ENCODE measurements at places on chromosomes 7 and 10. TPM values are rescaled to one million over a fixed set of nuclear protein-coding genes. Genes with fewer than 3 reads are reported as not detected.

The PHKG1 gene
- total RNA-seq: not detected

The GCK gene
- total RNA-seq: 0.34 TPM

The PIK3CG gene
- not detected for total RNA-seq

The ITPRID1 gene
- not detected for total RNA-seq

The C10orf90 gene
- not detected for total RNA-seq

The NOS3 gene
- 1.8 TPM for total RNA-seq

The CRPPA gene
- 0.31 TPM for total RNA-seq

The ZNF25 gene
- total RNA-seq: 3.2 TPM

The CCSER2 gene
- 17.3 TPM for total RNA-seq

The ASAH2 gene
- 4.1 TPM for total RNA-seq

The FAM24B gene
- total RNA-seq: 4.1 TPM

The NPSR1 gene
- not detected for total RNA-seq

The WASHC2A gene
- 20.0 TPM for total RNA-seq

The VAX1 gene
- total RNA-seq: not detected

The LIPM gene
- not detected for total RNA-seq

The FXYD4 gene
- not detected for total RNA-seq

The PILRA gene
- not detected for total RNA-seq

The EN2 gene
- total RNA-seq: not detected

The ADRA2A gene
- not detected for total RNA-seq

The LIPN gene
- total RNA-seq: not detected

The BRAF gene
- 13.9 TPM for total RNA-seq

The SLC25A40 gene
- total RNA-seq: 6.2 TPM

The SPDYE2 gene
- not detected for total RNA-seq

The OGDHL gene
- total RNA-seq: 1.2 TPM

The VIPR2 gene
- not detected for total RNA-seq

The SGCE gene
- 31.5 TPM for total RNA-seq

The FGFR2 gene
- 14.7 TPM for total RNA-seq

The TAS2R38 gene
- total RNA-seq: not detected

The AMZ1 gene
- under 0.01 TPM for total RNA-seq

The ADAM22 gene
- total RNA-seq: not detected

The NKX2-3 gene
- total RNA-seq: not detected

The C10orf105 gene
- not detected for total RNA-seq

The KBTBD2 gene
- total RNA-seq: 33.0 TPM

The LHFPL3 gene
- not detected for total RNA-seq

The KCND2 gene
- not detected for total RNA-seq

The ACBD7 gene
- not detected for total RNA-seq

The SCART1 gene
- total RNA-seq: 0.30 TPM

The MRLN gene
- not detected for total RNA-seq

The FLNC gene
- total RNA-seq: 0.11 TPM

The SDK1 gene
- 1.6 TPM for total RNA-seq
